ENCODE measurements at places on chromosomes 5 and 9.

- ATAC-seq = no peak
These were observed 223.6 kb upstream of the EFNA5 start for GRCh38 chr5:107894361-107894760.

GRCh38 chr5:107513337-107514085 is 157.2 kb downstream of the EFNA5 start:
- ATAC-seq = no peak

- no peak for ATAC-seq
These were observed 56.1 kb upstream of the PHYKPL start for GRCh38 chr5:178288401-178289368.

GRCh38 chr5:165349735-165350134 is 1844.3 kb downstream of the MAT2B start:
- no peak for ATAC-seq

- ATAC-seq = no peak
These were observed 221.3 kb upstream of the DAPK1 start for GRCh38 chr9:87276327-87276841.

GRCh38 chr5:52767766-52768480 is 19.8 kb upstream of the ITGA1 start:
- no peak for ATAC-seq

DNA sequence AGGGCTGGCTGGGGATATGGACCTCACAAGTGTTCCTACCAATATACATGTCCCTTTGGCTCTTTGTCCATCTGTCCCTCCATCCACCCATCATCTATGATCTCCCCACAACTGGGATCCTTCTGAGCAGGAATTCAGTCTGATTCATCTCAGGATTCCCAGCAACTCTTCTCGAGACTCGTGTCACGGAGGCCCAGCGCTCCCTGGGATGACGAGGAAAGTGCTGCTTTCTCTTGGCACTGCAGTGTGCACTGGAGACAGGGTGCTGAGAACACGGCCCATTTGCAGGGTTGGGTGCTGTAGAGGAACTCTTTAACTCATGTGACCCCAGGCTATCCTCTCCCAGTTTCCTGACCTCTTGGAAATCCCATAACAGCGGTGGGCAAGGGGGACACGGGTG is 72.9 kb downstream of the ANGPTL2 start:
- no peak for ATAC-seq

DNA sequence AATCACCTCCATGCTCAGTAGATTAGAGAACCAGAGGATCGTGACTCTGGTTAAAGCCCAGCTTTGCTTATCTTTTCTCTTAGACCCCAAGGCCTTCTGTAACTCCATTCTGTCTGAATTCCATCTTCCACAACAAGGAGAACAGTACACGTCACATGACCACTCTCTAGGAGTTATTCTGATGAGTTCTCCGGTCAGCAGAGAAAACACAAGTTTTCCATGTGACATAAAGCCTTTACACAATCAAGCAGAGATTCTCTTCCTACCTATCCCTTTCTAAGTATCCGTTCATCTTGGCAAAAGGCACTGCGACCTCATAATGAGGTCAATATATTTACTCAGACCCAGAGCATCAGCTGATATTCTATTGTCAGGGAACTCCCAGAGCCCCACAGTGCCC is 112.3 kb downstream of the TRPM6 start:
- ATAC-seq = no peak

GRCh38 chr5:36607838-36608783 is 1.7 kb downstream of the SLC1A3 start:
- ATAC-seq = no peak

DNA sequence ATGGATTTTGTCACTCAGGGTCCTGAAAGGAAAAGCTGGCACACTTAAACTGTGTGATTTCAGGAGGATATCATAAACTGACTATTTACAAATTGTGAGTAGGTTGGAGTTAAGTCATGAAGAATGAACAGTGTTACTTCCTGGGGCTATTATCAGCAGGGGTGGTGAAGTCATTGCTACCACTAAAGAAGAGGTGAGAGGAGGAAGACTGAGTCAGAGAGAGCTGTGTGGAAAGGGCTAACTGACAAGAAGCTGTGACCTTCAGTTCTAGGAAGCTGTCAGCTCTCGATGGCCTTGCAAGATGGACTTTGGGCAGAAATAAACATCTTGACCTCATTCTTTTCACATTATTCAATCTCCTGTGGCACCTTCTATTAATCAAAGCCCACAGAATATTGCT is 72.3 kb upstream of the STARD4 start:
- no peak for ATAC-seq

- ATAC-seq = peak; percentile 27
These were observed 13.1 kb upstream of the RLN1 start for GRCh38 chr9:5352637-5353248.

DNA sequence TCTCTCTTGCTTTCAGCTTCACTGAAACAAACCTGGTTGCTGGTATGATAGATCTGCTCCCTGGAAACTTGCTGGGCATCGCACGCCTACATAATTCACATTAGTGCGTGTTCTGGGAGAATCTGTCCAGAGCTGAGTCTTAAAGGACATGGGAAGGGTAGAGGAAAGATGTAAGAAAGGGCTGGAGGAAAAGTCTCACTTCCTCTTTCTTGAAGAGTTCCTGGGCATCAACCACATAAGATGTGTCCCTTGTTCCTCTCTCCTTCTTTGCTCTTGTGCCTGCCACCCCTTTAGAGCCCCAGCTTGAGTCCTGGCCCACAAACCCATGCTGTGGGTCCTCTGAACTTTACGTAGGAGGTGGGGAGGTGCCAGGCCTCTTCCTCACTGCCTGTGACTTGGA is 205.3 kb upstream of the PANK3 start:
- no peak for ATAC-seq

- ATAC-seq = no peak
These were observed 49.9 kb downstream of the NFX1 start for GRCh38 chr9:33340186-33340585.

DNA sequence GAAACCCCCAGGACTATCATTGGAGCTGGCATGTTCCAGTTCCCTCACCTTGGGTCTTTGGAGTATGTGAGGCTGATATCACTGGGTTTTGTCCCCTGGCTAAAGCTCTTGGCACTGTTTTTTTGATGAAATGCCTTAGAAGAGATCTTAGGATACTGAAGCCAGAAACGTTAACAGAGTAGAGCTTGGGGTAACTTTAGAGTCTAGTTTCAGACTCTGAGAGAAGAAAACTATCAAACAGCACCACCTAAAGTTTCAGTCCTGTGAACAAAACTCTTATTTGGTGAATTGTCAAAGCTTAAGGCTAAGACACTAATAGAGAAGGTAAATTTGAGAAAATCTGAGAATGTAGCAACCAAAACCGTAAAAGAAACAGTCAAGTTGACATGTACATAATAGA is 111.7 kb upstream of the PUM3 start:
- no peak for ATAC-seq

DNA sequence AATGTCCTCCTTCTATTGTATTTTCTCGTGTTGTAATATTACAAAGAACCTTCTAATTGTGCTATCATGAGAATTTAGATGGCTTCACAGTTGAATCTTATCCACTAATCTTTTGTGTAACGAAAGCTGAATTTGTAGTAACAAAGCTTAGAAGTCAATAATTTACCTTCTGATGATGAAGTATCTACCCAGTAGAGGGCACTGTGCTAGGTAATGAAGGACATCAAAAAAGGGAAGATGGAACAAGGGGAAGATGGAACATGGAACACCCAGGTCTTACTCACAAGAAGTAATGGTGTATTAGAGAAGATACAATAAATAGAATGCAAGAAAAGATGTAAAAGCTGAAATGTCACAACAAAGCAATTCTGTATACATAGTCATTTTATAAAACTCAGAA is 131.0 kb upstream of the CCNG1 start:
- ATAC-seq = no peak

GRCh38 chr5:84092738-84093137 is 291.9 kb downstream of the EDIL3 start:
- ATAC-seq = no peak

- ATAC-seq = no peak
These were observed 365.9 kb downstream of the NFIB start for GRCh38 chr9:13948037-13948436.
